ENCODE measurements at places on chromosomes 5 and 9.

DNA sequence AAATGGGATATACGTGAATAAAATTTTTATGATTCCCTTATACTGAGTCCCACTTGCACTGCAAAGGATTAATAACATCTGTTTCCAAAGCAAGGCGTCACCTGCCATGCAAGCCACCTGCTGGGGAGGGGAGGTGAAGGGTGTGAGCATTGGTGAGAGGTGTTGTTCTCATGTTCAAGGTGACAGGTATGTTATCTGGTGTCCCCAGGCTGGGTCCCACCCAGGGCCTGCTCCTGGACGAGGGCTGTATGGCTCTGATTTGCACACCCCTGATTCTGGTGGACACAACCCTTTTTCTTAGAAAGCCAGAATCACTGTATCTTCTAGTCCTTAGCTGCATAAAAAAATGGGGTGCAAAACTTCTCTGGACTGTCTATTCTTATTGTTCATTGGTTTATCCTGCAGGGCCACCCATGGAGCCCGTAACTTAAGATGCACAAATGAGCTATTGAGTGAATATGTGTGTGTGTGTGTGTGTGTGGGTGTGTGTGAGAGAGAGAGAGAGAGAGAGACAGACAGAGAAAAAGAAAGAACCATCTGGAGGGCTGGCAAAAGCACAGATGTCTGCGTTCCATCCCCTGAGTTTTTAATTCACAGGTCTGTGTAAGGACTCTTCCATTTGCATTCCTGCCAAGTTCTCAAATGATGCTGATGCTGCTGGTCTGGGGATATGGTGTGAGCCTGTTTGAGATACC is 53.7 kb downstream of the SYK start:
- no peak for DNase-seq

DNA sequence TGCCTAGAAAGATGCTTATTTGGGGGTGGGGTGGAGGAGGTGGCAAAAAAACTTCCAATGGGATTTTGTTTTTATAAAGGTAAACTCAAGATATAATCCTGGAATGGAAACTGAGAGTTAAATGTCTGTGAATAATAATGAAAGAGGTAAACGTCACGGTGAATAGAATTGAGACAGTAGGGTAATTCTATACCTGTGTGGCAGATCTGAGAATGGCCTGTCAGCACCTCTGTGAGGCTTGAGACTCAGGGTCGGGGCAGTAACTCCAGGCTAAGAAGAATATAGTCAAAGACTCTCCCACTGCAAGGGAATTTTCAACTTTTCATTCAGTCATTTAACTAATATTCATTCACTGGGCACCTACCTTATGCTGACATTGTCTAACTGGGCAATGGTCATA is 581.2 kb upstream of the ZNF608 start:
- no peak for DNase-seq

- no peak for DNase-seq
Measured at GRCh38 chr5:179959641-179960040, 51.9 kb upstream of the TBC1D9B start.

- DNase-seq, result no peak
Measured at GRCh38 chr9:1050125-1050895, at the start of gene DMRT2. Gene DMRT2 (plus strand): TSS chr9:1050357. CDS start chr9:1051614, 1,257 bp downstream.

- no peak for DNase-seq
Measured at GRCh38 chr9:96108691-96109380, 193.1 kb downstream of the HSD17B3 start.

DNA sequence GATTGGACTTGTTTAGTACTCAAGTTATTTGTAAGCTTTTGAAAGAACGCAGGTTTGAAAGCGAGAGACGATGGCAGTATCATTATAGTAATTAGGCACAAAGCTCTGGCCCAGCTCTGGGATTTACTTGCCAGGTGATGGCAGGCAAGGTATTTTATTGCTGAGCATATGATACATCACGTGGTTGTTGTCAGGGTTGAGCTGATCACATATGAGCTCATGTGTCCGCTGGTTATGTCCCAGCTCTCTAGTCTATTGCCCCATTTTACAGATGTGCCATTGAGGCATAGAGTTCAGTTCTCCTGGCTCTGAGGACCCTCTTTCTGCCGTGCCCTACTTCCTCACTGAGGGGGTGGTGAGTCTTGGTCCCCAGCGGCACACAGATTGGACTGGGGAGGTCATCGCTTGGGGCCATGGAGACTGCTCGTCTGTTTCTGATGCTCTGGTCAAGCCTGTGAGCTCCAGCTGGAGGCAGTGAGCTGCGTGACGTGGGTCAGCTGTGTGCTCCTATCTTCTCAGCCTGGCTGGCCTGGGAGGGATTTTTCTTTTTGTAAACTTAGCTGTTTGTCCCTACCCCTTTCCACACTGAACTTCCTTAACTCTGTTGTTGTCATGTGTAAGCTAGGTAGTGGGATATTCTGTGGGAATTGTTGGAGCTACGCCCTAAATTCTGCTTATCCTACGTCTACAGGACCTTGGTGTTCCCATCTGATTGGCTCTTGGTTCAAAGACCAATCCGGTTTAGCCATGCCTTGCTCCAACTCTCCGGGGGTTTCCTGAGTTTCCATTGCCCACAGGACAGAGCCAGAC is 2.2 kb downstream of the NXNL2 start:
- no peak for DNase-seq

DNA sequence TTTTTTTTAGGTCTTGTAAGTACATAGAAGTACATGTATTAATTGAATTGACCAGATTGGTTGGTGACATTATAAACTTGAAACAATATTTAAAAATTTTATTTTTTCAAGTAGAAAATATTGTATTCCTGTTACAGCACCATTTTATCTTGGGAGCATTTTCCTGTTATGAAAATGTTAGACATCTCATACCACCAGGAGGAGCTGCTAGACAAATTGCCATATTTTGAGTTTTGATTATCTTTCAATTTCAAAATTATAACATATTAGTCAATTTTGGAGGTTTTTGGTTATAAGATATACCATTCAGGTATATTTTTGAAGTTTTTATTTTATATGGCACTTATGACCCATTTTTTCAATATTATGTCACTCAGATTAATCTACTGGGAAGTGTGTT is 84.4 kb downstream of the CNTLN start:
- DNase-seq, result no peak

GRCh38 chr5:78734094-78734845 is 85.7 kb upstream of the LHFPL2 start:
- DNase-seq, result no peak

DNA sequence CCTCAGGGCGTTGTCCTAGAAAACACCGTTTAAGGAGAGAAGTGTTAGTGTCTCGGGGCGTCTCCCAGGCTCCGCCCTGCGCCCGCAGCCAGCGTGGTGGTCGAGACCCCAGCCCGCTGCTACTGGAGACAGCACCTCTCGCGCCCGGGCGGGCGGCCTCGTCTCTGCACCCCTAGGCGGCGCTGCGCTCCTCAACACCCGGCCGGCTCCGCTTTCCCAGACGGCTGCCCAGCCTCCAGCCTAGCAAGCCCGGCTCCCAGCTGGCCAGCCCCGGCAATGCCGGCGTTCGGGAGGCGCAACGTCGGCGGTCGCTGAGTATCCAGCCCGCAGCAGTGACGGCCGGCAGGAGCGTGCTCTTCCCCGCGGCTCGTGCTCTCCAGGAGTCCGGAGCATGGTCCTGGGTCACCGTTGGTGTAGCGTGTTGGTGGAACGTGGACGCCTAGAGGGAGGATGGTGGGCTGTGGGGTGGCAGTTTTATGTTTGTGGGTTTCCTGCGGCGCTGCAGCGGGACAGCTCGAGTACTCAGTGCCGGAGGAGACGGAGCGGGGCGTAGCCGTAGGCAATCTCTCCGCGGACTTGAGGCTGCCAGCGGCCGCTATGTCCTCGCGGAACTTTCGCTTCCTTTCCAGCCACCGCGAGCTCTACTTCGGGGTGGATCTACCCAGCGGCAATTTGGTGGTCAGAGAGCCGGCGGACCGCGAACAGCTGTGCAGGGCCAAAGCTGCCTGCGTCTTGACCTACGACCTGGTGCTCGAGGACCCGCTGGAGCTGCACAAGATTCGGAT is 536 bp downstream of the PCDHAC1 start:
- peak; percentile 69 for DNase-seq

GRCh38 chr9:75019654-75020053 is 8.4 kb downstream of the CARNMT1 start:
- DNase-seq, result no peak

DNA sequence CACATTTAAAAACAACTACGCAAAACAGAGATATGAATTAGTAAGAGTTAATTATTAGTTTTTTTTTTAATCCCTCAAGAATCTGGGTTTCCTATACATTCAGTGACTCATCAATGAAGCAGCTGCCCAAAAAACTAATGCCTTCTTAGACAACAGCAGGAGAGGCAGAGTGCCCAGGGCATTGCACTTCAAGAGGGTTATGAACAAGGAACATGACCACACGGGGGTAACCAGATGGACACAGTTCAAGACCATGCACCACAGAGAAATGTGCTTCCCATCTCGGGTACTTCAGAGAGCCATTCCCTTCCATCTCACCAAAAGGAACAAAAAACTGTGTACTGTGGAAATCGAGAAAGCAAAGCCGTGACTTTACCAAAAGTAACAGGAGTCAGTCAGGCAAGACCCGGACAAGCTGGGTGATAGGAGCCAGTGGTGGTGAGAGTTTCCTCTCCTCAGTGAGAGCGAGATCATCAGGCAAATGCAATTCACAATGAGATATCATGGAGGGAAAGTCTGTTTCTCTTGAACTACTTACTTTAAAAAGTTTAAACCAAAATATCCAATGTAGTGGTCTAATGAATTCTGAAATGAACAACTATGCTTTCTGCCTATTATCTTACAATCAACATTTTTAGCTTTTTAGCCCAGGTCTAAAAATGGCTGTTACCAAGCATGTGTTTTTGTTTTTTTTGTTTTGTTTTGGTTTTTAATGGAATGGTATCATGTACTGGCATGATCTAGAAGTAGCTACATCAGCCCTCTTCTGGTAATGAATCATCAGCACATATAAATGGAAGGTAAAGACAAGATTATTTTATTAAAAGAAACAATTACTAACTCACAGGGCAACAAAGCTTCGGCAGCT is 192.1 kb downstream of the TSSK1B start:
- no peak for DNase-seq

DNA sequence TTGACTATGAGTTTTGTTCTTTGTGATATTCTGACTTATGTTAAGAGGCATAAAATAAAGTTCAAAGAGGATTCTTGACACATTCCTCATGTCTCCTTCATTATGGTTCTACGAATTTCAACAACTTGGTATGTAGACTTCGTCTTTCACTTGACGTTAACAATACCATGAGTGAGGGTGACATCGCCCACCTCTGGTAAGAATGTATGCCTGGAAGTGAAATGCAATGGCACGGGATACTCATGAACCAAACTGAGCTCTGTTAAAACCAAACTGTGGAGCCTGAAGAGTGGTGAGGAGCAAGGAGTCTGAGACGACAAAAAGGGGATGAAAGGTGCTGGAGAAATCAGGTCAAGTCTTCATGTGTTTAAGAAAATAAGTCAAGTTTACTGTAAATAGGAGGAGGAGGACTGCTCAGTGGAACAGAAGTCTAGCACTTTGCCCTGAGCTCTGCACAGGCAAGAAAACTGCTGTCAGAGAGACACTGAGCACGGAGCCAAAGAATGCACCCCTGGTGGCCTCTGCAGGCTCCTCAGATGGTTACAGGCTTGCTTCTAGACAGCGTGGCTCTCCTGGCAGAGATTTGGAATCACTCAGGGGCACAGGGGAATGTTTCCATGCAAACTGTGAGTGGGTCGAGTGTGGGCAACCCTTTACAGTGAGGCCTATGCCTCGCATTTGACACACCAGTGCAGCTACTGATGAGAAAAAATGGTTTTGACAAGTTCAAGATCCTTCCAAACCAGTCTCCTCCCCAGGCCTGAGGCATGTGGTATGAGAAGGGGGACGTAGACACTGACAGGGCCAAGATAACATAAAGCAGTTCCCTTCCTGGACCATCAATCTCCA is 470.1 kb downstream of the IRX1 start:
- no peak for DNase-seq

DNA sequence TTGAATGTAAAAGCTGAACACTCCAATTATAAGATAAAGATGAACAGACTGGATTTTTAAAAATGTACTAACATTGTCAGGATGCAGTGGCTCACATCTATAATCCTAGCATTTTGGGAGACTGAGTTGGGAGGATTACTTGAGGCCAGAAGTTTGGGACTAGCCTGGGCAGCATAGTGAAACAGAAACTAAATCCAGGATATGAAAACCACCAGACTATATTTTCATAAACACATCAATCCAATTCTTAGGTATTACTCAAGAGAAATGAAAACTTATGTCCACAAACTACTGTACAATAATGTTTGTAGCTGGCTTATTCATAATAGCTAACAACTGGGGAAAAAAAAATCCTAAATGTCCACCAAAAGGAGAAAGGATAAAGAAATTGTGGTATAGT is 26.8 kb upstream of the NAA35 start:
- no peak for DNase-seq
